ENCODE measurements at places on chromosomes 1 and 21.

DNA sequence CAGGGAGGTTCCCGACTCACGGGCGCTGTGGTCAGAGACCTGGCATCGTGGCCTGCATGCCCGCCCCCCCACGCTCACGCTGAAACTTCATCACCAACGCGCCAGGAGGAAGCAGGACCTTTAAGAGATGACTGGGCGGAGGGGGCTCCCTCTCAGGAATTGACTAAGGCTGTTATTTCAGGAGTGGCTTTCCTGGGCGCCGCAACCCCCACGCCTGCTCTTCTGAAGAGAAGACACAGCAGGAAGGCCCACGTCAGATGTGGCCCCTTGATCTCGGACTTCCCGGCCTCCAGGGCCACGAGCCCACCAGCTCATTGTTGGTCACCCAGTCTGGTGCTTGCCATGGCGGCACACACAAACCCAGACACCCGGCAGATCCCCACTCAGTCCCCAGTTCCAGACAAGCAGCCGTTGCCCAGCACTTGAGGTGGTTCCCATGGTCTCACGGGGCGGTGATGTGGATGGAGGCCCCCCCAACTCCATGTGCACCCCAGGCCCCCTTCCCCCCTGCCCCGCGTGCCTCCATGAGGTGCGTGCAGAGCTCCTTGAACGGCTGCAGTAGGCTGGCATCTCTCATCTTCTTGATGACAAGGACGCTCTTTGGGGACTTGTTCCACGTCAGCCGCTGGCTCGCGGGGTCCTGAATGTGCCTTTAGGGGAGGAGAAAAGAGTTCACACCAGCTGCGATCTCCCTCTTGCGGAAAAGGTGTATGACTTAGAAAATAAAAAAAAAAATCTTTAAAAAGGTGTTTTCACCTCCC, 21.4 kb downstream of the NADK start:
- DNase-seq = no peak

DNA sequence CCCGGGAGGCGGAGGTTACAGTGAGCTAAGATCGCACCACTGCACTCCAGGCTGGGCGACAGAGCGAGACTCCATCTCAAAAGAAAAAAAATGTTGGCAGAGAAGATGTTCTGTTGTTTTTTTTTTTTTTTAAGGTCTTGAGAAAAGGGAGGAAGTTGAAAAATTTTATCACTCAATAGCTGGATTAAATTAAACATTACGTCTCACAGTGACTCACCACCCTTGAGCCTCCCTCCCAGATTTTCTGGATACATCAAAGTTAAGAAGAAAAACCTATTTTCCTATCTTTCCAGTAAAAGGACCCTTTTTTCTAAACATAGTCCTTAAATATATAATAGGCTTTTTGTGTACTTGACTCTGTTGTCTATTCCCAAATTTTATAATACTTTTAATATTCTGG, 35.5 kb downstream of the IFNAR1 start:
- no peak for DNase-seq

DNA sequence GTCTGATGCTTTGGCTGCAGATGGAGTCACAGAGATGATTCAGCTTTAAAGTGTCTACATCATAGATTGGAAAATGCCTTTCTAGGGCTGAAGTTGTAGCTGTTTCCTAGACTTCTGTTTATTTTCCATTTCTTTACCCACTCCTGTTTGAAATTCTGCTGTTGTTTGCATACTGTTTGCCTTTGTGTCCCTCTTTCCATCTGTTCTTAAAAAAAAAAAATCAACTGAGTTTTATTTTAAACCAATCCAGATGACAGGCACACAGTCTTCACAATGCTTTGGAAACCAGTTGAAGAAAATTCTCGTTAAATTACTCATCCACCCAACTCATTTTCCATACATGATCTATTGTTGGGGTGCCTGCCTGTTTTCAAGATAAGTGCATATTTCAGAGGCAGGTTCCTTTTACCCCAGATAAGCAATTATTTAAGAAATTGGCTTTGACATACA, 245.9 kb downstream of the DISC1 start:
- no peak for DNase-seq

DNA sequence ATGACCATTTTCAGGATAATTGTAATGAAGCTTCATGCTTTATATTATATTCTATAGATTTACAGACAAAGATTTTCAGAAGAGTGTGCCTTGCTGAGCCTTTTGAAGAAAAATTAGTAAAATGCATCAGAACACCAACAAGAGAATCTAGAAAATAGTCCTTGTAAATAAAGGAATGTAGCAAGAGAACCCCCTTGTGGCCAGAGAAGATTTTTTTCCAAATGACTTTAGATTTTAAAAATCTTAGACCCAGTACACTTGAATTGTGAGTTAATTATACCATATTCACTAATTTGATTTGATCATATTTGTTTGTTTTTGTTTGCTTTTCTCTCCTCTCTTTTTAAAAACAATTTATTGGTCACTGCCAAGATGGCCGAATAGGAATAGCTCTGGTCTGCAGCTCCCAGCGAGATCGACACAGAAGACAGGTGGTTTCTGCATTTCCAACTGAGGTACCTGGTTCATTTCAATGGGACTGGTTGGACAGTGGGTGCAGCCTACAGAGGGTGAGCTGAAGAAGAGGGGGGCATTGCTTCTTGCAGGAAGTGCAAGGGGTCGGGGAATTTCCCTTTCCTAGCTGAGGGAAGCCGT, 12.8 kb upstream of the IFI44L start:
- no peak for DNase-seq

DNA sequence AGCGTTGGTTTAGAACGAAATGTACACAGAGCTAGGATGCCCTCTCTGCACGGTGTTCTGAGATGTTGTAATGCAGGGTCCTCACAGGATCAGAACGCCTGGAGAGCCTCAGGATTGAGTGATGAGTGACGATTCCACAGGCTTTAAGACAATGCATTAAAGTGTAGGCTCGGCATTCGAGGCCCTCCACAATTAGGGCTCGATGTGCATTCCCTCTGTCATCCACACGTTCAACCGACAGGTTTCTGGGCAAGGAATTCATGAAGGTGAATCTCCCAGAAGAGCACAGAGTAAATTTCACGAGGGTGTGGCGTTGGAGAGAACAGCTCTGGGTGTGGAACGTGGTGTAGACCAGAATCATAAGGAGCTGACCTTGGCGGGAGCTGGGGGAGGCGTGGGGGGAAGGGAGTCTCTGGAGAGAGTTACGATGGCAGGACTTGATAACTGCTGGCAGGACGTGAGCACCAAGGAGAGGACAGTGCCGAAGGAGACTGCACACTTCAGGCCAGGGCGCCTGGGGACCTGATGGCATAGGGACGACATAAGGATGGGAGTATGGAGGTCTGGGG, 51.0 kb upstream of the EFHD2 start:
- DNase-seq = no peak

DNA sequence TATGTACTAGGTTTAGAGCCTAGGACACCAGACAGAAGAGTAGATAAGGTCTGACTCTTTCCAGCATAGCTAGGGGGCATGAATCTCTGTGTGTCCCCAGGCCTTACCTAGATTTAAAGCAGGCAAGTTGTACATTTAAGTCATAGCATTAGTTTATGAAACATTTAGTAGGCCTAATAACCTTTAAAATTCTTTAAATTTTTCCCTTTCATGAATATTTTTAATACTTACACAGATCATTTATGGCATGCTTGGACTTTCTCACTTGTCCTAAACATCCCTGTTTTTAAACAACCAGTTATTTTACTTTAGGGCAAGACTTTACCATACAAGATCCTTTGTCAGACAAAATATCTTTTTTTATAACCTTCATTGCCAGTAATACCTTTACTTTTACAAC, 258.4 kb upstream of the ZRANB2 start:
- DNase-seq = no peak

GRCh38 chr1:220451532-220451931, 76.4 kb upstream of the MARK1 start:
- DNase-seq = no peak

GRCh38 chr1:246537441-246537840, 28.6 kb downstream of the TFB2M start:
- DNase-seq = no peak

GRCh38 chr1:3522564-3523265, 68.2 kb downstream of the ARHGEF16 start:
- DNase-seq = no peak

DNA sequence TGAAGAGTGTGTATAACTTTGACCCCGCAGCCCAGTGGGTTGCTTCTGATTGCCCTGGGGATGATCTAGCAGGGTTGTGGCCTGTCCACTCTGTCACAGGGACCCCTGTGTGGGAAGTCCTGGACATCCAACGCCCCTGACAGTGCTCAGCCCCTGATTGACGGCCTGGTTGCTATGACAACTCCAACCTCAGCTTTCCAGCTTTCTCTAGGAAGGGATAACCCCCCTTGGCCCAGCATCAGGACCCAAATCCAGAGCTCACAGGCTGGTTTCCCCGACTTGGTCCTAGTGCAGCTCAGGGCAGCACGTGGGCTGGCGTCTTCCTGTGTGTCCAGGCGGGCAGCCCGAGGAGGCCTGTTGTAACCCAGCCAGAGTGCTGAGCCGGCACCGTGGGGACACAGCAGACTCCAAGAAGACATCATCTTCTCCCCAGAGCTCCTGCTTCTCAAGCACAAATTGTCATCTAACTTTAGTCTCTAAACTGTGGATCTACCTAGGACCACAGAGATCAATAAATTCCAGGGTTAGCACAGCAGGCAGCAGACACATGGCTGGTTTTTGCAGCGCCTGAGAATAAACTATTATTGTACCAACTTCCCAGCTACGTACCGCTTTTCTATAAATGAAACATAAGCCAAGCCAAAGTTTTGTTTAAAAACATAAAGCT, 18.9 kb upstream of the PDXK start:
- no peak for DNase-seq

DNA sequence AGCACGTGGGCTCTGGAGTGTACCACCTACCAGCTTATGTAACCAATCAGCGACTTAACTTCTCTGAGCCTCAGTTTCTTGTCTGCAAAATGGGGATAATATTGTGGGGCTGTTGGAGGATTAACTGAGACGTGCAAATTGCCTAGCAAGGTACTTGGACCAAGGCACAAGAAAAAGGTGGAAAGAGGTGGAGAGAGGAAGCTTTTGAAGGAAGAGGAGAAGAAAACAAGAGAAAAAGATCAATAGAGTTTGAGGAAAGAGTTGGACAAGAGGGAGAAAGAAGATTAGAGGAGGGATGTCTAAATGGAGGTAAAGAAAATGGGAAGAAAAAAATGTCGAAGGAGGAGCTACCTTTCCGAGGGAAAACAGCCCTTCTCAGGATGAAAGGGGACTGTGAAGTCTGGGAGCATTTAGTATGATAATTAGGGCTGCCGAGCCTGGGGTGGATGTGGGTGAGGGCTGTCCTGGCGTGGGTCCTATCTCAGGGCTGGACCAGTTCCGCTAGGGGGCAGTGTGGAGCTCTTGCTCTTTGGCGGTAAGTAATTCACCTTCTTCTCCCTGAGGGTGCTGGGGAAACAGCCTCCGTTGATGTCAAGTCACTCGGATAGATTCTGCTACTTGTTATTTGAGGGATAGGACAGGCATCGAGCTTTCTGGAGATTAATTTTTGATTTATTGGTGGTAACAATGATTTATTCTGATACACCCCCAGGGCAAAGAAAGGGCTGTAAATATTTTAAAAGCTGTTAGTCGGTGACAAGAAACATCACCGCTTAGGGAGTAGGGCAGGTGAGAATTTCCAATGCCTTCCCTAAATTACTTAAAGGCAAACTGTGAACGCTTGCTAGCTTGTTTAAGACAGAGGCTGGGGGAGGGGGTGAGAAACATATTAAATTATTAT, 79.0 kb upstream of the NFASC start:
- peak; percentile 73 for DNase-seq

DNA sequence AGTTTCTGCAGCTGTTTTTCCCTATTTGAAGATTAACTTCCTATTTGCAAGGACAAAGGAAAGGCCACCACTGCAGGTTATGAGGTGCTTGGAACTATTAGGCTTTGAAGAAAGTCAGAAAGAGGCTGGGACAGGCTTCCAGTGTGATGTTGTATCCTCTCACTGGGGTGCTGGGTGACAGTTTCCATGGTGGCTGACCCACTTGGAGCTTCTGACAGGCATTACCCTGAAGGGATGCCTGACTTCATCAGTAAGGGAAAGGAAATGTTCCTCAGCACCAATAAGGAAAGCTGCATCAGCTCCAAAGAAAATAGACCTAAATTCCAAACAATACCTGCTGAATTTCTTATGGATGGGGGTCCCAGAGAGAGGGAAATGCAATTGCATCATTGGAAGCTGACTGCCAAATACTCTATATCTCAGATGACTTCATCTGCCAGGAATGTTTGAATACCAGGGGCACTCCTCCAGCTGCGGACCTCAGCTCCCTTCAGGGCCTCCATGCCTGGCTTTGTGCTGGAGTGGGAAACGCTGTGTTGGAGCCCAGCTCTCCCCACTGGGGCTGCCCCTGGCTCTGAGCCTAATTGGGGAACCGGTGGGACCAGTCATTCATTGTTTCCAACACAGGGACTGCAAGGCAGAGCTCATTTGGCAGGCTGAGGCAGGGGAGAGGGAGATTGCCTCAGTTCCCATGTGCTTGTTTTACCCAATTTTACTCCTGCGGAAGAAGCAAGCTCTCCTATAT, 76.6 kb downstream of the RGL1 start:
- DNase-seq = no peak

GRCh38 chr1:94768036-94768435, 52.1 kb upstream of the SLC44A3 start:
- no peak for DNase-seq

GRCh38 chr1:173865468-173866164, 2.2 kb downstream of the GAS5 start:
- DNase-seq = no peak

DNA sequence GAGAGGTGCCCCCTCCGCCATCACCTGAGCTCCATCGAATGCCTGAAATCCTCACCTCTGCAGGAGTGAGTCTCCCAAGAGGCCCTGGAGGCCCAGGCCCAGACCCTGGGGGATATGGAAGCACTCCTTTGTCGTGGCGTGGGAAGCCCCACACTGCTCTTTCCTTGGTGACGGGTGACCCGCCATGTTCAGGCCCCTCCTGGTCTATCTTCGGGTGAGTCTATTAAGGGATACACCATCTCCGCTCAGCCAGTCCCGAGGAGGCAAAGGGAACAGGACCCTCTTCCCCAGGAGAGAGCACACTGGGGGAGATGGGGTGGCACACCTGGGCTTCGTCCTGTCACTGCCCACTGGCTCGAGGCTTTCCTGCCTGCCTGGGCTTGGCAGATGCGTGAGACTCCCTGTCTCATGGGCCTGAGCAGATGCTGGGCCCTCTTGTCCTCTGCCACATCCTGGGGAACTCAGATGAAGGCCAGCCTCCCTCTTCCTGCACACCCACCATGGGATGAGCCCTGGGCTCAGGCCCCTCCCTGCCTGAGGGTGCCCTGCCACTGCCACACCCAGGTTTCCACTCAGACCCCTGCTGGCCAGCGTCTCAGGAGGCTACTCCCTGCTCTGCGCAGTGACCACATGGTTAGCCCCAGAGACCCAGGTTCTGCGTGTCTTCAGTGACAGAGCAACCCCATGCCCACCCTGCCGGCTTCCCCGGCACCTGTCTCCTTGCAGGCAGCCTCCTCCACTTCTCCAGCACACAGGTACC, 3.8 kb upstream of the NPHP4 start:
- DNase-seq = no peak

DNA sequence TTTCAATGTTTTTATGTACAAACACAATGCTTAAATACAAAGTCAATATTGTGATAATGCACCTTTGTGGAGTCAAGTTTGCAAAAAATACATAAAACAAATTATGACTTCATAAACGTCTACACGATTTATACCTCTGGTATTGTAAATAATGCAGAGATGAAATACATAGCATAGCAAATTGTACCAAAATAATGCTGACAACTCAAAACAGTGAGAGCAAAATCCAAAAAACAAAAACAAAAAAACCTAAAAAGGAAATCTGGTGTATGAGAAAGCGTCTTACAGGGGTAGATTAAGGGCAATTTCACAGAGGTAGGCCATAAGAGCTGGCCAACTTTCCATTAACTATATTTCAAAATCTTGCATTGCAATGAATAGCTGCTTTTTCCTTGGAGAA, 161.5 kb upstream of the LRRC7 start:
- no peak for DNase-seq
